ENCODE measurements at places on chromosomes 13 and 19.

DNA sequence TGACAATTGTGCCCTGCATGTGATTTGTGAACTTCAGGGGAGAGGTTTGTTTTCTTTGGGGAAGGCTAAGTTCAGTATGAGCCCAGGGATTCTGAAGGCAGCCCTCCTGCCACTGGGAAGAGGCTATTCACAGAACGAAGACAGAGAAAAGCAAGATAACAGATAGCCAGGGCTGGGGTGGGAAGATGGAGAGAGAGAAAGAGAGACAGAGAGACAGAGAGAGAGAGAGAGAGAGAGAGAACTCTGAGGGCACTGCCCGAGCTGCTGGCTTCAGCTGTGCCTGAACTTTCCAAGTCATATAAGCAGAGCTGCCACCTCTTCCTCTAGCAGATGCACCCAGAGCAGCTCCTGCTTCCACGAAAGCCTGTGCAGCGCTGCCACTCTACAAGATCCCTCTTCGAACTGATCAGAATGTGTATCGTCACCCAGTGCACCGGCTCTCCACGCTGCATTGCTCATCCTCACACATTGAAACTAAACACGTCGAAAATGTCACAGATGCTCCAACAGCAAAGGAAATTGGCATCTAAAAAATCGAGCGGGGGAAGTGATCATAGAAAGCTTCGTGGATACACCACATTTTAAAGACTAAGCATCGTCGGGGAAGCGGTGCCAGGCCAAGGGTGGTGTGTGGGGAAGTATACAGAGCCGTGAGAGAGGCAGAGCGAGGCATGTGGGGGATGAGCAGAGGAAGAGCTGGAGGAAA lies 81.8 kb upstream of the SIAH3 start:
- no peak for DNase-seq

- no peak for DNase-seq
These were observed 45.9 kb downstream of the MBD3L1 start for GRCh38 chr19:8877854-8878705.

DNA sequence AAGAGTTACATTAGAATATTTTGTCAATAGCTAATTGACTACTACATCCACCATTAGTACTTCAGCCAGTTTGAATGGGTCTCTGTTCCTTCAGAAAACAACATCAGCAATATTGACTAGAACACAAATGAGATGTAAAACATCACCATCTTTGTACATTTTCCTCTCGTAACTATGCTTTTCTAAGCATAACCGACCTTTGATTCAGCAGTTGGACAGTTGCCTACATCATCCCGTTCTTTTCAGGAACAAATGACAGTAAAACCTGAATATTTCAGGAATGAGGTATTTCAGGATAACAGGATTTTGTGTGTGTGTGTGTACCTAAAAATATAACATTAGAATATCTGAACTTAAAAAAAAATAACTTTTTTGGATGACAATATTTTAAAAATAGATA lies 60.9 kb downstream of the STARD13 start:
- DNase-seq, result no peak

DNA sequence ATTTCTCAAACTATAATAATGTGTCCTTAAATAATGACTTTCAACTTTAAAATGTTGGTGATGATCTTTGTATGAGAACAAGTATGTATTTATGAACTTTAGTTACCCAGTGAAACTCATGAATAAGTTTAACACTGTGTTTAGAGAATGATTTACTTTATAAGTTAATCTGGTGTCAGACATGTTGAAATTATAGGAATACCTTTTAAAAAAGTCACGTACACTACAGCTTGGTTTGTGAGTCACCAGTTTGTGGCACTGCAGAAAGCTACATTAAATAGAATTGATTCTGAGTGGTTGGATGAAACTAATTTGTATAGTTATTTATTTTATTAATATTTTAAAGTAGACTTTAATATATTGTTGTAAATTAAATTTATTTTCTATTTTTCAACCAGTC lies 1366.2 kb upstream of the PCDH20 start:
- no peak for DNase-seq

GRCh38 chr13:109151255-109151654 lies 521.8 kb downstream of the MYO16 start:
- no peak for DNase-seq

DNA sequence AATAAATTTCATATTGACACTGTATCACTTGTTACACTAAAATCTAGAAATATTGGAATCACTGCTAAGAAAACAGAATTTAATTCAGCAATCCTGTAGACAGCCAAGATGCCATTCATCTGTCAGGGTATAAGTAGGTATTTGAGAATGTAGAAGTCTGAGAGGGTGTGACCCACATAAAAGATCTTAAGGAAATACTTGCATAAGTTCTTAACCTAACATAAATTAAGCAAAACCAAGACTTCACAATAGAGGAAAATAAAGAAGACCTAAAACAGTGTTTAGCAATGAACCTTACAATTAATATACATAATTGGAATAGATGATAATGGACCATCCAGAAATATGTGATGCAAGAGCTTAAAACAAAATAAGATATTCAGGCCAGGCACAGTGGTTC lies 636.2 kb downstream of the TBC1D4 start:
- no peak for DNase-seq

- DNase-seq, result no peak
These were observed 9.7 kb downstream of the SIGLEC8 start for GRCh38 chr19:51448411-51449016.

DNA sequence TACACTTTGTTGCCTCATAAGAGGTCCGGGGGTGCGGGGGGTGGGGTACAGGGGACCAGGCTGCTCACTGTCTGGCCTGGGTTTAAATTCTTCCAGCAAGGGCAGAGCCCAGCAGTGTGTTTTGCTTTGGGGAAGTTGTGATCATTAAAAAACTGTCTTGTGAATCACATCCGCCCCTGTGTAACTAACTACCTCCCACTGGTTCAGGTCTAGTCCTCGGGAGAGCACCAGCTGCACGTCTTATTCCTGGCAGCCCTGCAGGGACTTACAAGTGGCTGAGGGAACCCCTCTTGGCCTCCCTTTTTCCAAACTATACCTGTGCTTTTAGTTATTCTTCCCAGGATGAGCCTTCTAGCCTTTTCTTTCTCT lies 127.5 kb downstream of the SIPA1L3 start:
- no peak for DNase-seq

- no peak for DNase-seq
These were observed 97.0 kb downstream of the SLC7A1 start for GRCh38 chr13:29498426-29499040.

DNA sequence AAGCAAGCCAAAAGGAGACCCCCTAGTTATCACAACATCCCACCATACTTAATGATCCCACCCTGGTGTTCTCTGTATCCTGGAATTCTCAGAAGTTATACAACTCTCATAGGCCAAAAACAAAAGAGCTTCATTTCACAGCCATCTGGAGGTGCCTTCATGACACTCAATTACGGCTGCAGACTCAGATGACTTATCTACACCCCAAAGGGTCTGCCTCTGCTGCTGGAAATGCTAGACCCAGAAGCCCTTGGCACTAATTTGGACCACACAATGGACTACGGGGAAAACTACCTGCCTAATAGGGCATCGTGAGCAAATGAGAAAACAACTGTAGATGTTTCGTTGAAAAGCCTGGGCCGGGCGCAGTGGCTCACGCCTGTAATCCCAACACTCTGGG lies 40.2 kb downstream of the BRD4 start:
- DNase-seq, result no peak

- DNase-seq, result no peak
These were observed 22.1 kb upstream of the F7 start for GRCh38 chr13:113083402-113084061.

DNA sequence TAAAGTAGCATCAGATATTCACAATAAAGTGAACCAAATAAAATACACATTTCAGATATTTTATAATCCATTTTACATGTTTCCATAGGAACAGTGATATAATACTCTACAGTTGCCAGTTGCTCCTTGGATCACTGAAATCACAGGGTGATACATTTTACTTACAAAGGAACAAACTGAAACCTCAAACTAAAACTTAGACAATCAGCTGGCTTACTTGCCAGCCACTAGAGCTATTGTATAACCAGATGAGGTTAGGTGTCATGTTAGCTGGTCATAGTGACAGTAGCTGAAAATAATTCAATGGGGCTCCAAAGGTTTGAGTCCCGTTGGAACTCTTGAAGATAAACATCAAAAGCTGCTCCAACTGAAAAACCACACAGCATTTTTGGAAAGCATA lies 274.6 kb downstream of the ITGBL1 start:
- DNase-seq, result no peak

DNA sequence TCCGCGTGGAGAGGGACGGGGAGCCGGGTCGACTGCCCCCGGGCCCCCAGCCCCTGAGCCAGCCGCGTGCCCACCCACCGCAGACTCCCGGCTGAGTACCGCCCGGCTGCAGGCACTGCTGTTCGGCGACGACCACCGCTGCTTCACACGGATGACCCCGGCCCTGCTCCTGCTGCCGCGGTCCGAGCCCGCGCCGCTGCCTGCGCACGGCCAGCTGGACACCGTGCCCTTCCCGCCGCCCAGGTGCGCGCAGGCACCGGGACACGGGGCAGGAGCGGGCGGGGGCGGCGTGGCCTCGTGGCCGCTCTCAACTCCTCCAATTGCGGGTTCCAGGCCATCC lies 1.6 kb downstream of the AMH start:
- no peak for DNase-seq

DNA sequence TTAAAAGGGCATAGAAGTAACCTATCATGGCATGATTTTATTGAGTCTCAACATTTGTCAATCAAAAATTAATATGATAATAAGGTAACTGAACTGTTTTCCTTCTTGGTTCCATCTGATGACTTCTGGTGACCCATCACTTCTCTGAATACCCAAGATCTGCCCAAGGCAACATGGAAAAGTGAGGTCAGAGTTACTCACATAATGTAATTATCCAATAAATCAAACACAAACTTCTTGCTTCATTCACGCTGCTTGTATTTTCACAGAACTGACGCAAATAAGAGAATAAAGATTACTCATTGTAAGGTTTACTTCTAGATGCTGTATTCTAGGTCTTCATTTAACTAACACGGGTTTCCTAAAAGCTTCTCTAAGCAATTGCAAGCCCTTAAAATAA lies 361.6 kb downstream of the RBM26 start:
- no peak for DNase-seq

DNA sequence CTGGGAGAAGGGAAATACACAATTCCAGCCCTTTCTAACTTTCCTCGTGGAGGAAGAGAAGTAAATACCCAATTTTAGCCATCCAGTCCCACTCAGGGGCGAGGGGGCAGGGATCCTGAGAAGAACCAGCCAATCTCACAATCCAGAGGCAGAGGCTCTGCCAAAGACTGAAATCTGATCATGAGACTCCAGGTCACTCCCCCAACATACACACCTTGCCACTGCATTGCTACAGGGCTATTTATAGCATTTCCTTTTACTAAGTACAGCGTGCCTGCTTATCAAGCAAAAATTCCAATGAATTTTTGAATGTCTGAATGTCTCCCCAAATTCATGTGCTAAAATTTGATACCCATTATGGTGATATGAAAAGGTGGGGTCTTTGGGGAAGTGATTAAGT lies 1687.5 kb downstream of the EFNB2 start:
- no peak for DNase-seq

GRCh38 chr19:41978470-41978869 lies 15.6 kb downstream of the ATP1A3 start:
- no peak for DNase-seq

GRCh38 chr19:5897189-5897969 lies 6.2 kb downstream of the NDUFA11 start:
- DNase-seq, result no peak

GRCh38 chr13:48505597-48506091 lies 27.2 kb downstream of the RCBTB2 start:
- DNase-seq, result no peak

DNA sequence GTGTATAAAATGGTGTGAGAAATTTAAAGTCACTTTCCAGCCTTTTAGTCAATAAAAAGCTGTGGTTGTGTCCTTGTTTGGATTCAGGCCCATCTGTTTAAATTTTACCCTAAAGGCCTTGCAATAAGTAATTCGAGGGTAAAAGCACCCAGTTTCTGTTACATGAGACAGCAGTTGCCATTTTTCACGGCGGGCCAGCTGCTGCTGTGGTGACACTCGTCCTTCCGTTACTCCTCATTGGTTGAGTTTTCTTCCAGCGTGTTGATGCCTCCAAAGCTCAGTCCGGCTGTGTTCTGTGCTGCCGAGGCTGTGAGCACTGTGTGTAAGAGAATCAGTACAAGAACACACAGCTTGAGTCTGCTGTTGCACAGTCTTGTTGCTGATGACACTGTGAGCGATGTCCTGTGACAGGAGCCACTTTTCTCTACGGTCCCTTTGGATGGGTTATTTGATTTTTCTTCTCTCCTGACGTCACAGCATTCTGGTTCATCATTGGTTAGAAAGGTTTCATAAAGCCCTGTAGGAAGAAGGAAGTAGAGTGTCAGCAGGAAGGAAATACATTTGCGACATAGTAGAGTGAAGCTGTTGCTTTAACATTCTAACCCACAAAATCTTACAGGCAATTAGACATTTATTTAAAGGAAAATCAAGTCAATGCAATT lies 602.5 kb upstream of the ARGLU1 start:
- DNase-seq, result no peak

GRCh38 chr19:2054763-2055162 lies 3.7 kb upstream of the MKNK2 start:
- no peak for DNase-seq

DNA sequence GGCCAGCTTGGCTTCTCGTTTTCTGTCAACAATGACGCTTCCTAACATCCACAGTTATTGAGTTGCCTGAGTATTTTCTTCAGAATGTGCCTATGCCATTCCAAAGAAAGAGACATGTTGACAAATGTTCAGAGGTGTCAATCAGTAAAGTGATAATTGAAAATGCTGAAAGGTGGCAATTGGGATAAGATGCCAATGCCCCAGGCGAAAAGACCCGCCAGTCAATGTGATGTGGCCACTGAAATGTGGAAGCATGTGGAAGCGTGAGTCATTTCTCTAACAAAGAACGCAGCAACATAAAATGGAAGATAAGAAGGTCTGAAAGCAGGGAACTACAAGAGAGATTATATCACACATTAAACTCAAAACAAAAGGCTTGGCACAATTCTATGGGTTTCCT lies 882.2 kb upstream of the SLC10A2 start:
- DNase-seq, result no peak

DNA sequence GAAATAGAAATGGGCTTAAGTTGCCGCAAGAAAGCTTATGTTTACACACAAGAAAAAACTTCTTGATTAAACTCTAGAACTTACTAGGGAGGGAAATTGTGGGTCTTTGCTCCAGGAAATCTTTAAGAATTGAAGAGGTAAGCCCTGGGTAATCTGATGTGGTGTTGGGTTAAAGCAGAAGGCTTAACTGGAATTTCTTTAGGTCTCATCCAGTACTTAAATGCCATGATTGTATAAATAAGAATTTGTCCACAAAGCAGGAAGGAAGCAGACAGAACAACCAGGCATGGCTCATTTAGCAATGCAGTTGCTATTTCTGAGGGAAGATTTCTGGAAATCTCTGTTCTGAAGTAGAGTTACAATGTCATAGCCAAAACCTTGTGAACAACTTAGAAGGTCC lies 360.4 kb downstream of the KLF5 start:
- no peak for DNase-seq

DNA sequence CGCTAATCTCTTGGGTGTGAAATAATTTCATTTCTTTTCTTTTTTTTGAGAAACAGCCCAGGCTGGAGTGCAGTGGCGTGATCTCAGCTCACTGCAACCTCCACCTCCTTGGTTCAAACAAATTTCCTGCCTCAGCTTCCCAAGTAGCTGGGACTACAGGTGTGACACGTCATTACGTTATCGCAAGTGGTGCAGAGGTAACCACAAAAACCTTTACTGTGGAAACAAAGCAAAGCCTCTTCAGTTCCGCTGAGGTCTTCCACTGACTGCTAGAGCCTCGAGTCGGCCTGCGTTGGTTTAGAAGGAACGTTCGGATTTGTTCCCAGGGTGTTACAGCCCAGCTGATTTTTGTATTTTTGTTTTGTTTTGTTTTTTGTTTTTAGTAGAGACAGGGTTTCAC lies 2.0 kb upstream of the ZNF784 start:
- peak; percentile 84 for DNase-seq

Data from CD8-positive, alpha-beta T cell (primary cell).